ENCODE measurements at places on chromosomes 16 and 17.

GRCh38 chr16:12296406-12296805 lies 319.9 kb downstream of the SNX29 start:
- no peak for DNase-seq

GRCh38 chr16:11093572-11094074 lies 149.3 kb downstream of the CLEC16A start:
- no peak for DNase-seq

DNA sequence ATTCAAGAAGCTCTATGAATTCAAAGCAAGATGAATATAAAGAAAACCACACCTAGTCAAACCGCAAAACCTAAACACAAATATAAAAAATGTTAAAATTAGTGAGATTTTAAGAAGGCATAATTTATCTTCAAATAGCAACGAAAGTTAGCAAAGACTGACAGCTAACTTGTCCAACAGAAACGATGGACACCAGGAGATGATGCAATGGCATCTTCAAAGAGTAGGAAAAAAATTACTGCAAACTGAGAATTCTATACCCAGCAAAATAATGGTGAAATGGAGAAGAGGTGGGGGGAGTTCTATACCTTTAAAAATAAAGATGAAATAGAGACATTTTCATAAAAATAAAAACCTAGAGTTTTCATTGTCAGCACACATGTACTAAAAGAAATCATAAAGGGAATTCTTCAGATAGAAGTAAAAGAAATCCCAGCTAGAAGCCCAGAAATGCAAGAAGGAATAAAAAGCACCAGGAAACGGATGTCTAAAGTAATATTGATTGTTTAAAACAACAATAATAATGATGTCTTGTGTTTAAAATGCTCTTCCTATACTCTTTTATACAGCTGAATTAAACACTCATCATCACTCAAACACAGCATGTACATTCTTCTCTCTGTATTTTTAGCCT lies 24.6 kb upstream of the TANC2 start:
- DNase-seq, result no peak

DNA sequence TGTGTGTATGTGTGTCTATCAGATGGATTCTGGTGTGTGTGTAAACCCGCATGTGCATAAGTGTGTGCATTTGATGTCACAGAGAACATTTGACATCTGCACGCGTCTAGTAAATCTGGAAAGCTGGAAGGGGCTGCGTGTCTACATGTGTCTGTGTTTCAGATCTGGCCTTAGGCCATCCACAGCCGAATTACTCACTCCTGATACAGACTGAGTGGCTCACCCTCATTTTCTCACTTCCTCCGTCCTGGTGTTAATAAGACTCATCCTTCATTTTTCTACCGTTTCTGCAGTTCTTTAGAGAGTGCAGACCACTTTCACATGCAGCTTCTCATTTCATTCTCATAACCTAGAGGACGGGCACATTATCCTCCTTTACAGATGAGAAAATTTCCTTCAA lies 491.6 kb downstream of the CDH13 start:
- no peak for DNase-seq

- no peak for DNase-seq
Measured at GRCh38 chr16:11624205-11624604, 37.5 kb upstream of the LITAF start.

Data from D341Med (cell line).